ENCODE measurements at places on chromosomes 4 and X. TPM values are rescaled to one million over a fixed set of nuclear protein-coding genes. Genes with fewer than 3 reads are reported as not detected.

RADX gene
- total RNA-seq, result 2.2 TPM

GNL3L gene
- total RNA-seq, result 20.9 TPM

LGI2 gene
- not detected for total RNA-seq

OTUD6A gene
- not detected for total RNA-seq

VGLL1 gene
- total RNA-seq, result 6.8 TPM

GPRASP2 gene
- 4.7 TPM for total RNA-seq

ACSL4 gene
- total RNA-seq, result 54.4 TPM

ARMCX2 gene
- 20.0 TPM for total RNA-seq

Data from airway epithelial cell (primary cell).